ENCODE measurements at places on chromosomes 16 and 17.

DNA sequence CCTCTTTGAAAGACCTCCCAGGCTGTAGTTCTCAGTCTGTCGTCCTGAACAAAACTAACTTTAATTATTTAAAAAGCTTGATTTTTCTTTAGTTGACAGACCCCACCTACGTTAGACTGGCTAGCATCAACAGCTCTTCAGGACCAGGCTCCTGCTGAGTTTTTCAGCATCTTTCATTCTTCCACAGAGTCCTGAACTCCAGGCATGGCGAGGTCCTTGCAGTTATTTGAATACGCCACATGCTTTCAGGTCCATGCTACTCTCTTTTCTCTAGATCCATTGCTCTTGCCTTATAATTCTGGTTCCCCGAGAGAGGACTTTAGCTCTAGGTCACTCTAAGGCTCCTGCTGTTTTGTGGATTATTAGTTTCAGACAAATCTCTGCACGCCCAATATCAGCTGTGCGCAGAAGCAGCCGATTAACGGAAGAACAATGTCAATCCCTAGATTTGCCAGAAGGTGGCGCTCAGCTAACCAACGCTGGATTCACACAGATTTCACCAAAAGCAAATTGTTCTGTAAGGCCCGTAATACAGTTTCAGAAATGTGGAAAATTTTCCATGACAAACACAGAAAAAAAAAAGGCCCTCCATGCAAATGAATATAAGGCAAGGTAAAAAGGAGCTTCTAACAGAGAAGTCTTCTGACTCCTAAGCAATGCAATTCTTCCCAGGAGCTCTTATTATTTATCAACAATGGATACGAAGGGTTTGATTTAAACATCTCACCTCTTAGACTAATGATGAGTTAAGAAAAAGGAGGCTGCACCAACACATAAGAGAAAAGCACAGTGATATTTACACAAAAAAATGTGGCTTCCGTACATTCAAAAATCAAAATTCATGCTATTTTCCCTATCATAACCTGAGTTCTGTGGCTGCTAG is 33.5 kb upstream of the BCO1 start:
- peak; percentile 32 for DNase-seq

DNA sequence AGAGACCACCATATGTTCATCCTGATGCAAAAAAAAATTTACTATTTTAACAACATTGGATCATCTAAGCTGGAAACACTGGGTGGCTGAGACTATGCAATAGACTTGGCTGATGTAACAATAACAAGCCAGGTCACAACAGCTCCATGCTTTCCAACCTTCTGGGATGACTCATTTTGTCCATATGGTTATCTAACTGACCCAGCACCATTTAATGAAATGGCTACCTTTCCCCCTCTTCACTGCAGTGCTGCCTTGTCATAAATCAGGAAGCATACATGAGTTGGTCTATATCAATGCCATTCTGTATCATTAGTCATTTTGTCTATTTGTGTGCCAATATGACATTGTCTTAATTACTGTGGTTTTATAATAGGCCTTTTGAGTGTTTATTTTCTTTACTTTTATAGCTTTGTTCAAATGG is 217.6 kb upstream of the KCNJ16 start:
- no peak for DNase-seq

DNA sequence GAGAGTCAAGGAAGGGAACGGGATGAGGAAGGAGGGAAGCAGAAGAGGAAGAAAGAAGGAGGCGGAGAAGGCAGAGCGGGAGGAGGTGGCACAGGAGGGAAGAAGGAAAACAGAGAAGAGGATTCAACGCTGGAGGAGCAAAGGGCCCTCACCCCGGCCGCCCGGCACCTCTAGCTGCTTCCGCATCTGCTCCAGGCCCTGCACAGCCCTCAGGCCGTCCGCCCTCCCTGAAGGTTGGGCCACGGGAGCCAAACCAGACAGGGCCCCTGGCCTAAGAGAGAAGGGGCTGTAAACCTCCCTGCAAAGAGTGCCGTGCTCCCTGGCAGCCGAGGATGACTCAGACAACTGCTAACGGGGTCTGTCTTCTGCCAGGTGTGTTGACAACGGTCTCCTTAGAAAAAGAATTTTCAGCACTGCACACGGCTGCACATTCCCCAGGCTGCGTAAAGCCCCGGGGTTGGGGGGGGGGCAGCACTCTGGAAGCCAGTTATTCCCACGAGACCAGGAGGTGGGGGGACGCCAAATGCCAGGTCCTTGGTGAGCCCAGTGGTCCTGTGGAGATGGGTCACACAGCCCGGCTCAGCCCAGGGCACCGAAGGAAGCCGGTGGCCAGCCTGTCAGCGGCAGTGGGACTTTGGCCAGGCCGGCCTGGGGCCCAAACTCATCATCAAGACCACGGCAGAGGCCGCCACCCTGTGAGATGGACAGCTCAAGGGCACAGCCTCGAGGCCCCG is 29.1 kb downstream of the MRM3 start:
- DNase-seq, result no peak

DNA sequence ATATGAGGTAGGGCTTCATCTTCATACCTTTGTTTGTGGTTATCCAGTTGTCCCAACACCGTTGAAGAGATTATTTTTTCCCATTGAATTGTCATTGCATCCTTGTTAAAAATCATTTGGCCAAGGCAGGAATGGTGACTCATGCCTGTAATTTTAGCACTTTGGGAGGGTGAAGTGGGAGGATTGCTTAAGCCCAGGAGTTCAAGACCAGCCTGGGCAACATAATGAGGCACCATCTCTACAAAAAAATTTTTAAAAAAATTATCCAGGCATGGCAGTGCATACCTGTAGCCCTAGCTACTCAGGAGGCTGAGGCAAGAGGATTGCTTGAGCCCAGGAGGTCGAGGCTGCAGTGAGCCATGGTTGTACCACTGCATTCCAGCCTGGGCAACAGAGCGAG is 223.9 kb downstream of the TANC2 start:
- no peak for DNase-seq

DNA sequence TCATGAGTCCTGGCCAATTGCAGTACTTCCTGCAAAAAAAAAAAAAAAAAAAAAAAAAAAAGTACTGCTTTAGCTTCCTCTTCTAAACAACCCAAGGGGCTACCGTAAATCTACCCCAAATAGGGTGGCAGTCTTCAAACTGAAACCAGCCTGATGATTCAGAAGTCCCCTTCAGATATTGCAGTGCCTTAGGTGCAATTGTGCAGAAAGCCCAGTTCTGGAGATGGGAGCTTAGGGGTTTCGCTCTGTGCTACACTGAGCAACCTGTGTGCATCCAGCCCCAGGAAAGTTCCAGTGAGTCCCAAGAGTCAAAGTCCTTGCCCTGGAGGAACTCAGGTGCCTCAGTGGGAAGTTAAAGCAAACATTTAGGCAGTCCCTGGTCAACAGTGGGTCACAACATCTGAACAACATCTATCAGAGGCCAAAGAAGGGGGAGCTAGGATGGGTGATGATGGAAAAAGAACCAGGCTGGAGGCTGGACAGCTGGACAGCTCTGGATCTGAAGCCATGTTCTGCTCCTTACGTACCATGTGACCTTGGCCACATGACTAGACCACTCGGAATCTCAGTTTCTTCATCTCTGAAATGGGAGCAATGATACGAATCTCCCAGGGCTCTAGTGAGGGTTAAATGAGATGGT is 6.7 kb upstream of the CIITA start:
- DNase-seq, result no peak

- no peak for DNase-seq
Measured at GRCh38 chr16:50842589-50842988, 100.7 kb downstream of the CYLD start.

- no peak for DNase-seq
Measured at GRCh38 chr16:54316095-54316889, 29.7 kb upstream of the IRX3 start.

GRCh38 chr17:79005063-79005861 is 4.3 kb downstream of the CANT1 start:
- DNase-seq, result peak; percentile 32

DNA sequence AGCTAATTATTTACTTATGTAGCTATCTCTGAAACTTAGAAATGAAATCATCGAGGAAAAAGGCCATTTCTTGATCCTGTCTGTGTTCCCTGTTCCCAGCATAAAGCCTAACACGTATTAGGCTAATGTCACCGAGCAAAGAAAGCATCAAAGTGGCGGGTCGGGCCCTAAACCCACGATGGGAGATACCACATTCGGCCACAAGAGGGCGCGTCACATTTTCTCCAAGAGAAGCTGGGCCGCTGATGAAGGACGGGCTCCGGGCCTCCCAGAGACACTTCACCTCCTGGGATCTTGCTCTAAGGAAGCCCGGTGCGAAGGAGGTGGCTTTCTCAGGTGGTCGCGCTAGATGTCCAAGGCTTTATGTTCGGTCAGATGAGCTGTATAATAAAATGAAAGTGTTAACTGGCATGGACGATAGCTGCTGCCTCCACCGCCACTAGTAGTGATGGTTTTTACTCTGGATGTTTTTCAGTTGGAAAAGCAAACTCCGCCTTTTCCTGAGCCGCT is 853 bp upstream of the PDK2 start:
- peak; percentile 95 for DNase-seq

- DNase-seq, result no peak
Measured at GRCh38 chr17:55898195-55898594, 147.3 kb downstream of the PCTP start.

DNA sequence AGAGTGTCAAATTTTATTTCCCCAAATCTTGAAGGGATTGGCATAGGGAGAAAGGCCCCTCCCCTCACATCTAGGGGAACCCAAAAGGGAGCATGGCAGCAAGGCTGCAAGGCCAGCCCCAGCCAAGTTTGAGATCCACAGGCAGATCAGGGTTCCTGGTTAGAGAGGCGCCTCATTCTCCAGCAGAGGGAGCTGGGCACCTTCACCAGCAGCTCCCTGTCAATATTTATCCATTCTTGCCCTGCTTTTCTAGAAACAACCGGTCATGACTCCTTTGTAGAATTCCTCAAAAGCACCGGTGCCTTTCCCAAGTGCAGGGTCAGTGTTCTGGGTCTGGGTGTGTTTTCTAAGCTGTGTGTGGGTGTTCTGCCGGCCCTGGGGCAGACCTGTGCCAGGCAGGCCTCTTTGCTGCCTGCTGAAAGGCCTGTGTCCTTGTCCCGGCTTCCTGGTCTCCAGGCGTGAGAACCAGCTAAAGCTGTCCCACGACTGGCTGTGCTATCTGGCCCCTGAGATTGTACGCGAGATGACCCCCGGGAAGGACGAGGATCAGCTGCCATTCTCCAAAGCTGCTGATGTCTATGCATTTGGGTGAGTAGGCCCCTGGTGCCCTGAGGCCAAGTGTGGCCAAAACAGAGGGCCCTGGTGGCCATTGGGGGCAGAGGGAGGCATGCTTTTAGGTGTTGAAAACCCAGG is 21.2 kb upstream of the LGALS9 start:
- no peak for DNase-seq

GRCh38 chr16:87648236-87648635 is 45.9 kb downstream of the JPH3 start:
- no peak for DNase-seq

DNA sequence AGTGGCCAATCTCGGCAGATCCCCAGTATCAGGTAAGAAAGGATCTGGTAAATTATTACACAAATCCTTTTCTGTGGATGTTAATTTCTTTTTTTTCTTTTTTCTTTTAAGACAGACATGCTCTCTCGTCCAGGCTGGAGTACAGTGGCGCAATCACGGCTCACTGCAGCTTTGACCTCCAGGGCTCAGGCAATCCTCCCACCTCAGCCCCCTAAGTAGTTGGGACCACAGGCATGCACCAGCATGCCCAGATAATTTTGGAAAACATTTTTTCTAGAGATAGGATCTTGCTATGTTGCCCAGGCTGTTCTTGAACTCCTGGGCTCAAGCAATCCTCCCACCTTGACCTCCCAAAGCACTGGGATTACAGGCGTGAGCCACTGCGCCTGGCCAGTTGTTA is 54.0 kb downstream of the GAS7 start:
- no peak for DNase-seq

GRCh38 chr16:23119570-23119969 is 29.7 kb downstream of the USP31 start:
- DNase-seq, result no peak

GRCh38 chr17:28949185-28950016 is 1.9 kb downstream of the PHF12 start:
- peak; percentile 82 for DNase-seq

DNA sequence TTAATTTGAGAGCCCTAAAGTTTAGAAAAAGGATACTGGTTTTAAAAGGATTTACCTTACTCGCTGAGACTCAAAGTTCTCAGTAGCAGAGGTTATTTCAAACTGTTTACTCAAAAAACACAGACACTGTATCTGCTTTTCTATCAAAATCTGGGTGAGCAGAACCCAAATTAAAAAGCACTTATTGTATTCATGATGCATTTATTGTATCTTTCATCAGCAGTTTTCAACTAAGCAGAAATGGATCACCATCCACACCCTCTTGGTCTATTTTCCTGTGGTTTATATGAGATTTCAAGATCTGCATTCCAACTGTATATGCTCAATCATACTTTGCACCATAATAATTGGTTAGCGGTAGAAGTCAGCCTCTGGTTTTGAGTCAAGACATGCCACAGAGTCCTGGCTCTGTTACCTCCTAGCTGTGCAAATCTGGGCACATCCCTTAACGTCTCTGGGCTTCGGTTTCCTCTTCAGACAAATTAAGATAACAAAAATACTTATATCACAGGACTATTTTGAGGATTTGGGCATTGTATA is 109.5 kb downstream of the ASIC2 start:
- no peak for DNase-seq

GRCh38 chr17:61413661-61414126 is 14.1 kb downstream of the TBX2 start:
- DNase-seq, result no peak

DNA sequence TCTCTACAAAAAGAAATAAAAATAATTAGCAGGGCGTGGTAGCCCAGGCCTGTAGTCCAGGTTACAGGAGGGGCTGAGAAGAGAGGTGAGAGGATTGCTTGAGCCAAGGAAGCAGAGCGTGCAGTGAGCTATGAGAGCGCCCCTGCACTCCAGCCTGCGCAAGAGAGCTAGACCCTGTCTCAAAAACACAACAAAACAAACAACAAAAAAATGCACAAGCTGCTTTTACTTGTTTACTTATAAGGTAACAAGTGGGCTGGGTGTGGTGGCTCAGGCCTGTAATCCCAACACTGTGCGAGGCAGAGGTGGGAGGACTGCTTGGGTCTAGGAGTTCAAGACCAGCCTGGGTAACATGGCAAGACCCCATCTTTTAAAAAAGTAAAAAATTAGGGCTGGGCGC is 1.7 kb downstream of the CYTH1 start:
- peak; percentile 52 for DNase-seq

DNA sequence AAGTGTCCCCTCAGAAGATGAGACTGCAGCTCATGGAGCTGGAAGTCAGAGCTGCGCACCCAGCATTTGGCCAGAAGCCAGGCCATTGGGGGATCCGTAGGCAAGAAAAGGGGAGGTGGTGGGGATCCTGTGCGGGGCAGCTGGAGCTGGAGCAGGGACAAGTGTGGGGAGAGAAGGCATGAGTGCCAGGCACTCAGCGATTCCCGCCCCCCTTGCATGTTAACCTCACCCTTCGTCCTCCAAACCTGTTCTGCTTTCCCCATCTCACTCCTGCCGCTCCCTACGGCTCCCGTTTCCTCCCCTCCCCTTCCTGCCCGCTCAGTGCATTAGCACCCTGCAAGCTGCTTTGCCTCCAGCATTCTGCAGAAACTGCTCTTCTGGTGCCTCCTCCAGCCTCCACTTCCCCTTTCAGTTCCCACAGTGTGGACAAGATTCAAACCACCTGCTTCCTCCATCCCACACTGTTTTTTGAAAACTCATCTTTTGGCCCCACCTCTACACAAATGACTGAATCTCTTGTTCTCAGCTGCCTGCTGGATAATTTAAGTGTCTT is 5.6 kb downstream of the ALOX15 start:
- DNase-seq, result no peak
